ENCODE measurements at places on chromosomes 1 and 21.

DNA sequence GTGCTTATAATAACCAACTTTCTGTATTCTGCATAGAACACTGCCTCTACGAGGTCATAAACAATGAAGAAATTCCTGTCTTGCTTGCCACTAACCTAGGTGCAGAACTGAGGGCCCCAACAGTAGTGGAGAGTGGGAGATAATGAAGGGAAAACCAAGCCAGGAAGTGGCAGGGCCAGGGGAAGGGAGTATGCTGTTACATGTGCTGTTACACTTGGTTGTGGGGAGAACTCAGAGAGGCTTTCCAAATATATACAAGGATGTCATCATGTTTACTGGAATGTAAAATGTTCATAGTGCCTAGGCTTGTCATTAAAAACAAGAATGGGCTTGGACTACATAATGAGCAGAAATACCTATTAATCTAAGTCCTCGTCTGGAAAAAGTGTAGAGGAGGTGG lies 31.1 kb downstream of the NHLH2 start:
- no peak for DNase-seq

GRCh38 chr1:178101266-178101630 lies 7.3 kb downstream of the RASAL2 start:
- DNase-seq: no peak

DNA sequence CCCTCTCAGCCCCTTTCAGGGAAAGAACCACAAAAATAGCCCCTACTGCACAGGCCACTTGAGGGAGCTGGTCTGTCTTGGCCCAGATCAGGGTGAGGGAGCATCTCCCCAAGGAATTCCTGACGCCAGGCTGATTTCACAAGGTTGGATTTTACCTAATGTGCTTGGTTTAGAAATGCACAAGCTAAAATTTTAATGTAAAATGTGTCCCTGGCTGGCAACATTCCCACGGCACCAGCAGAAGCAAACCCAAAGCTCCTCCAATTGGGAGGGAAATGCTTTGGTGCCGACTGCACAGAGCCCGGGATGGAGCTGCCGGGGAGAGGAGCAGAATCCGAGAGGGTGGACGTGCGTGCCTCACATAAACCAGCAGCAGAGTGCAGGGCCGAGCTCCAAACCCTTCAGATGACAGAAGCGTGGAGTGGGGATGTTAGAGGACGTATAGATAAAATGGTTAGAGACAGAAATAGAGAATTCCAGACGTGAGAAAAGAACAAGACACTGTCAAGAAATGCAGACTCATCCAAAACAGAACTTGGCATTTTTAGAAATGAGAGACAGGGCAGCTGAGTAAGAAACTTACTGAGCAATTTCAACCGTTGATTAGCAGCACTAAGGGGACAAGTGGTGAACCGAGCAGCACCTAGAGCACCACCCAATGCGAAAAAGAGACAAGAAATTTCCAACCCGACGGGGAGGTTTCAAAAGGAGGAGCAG lies 41.6 kb upstream of the TMEM52 start:
- no peak for DNase-seq

- DNase-seq: no peak
These were observed 32.9 kb downstream of the NBPF3 start for GRCh38 chr1:21472861-21473260.
